Hindlimb muscle (tissue), 1 donor: ENCODE measurements at places on chromosomes 2 and 18. TPM values are rescaled to one million over a fixed set of nuclear protein-coding genes. Genes with fewer than 3 reads are reported as not detected.
A peak's percentile ranks its signal among the peaks of the same experiment; 100 is the strongest.

- no peak for DNase-seq
Measured at GRCh38 chr2:5940596-5941535, 248.7 kb downstream of the SOX11 start.

DTNA gene
- polyA plus RNA-seq: 94.7 TPM

DNA sequence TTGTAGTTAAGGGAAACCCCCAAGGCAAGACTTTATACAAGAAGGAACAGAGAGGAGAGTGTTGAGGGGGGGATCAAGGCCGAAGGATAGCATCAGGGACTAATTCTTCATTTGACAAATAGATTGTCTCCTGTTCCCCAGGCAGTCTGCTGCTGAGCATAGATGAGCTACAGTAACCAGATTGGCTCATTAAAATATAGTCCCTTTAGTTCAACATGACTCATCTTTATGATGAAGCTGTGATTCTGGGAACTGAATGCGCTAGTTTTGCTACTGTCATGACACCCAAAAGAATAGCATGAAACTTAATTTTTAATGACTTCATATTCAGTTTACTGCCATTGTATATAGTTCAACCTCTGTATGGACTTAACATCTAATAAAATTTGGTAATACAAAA, 35.5 kb downstream of the TMEFF2 start:
- no peak for DNase-seq

CCL20 gene
- polyA plus RNA-seq: 0.41 TPM

DNA sequence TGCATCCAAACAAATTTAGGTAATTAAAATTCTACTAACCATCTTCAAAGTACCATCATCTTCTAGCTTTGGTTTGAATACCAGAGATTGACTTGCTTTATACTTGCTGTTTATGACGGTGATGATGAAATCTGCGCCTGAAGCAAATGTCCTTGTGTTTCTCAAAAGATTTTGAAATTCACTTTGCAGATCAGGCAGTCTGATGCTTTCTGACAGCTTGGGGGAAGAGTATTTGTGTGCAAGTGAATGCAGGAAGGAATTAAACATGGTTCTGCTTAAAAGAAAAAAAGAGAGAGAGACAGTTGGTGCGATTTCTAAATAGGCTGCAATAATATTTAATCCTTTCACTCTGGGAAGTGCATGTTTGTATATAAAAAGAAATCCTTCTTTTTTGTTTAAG, 29.6 kb downstream of the CSRNP3 start:
- no peak for DNase-seq

GRCh38 chr2:28296243-28296642, 96.4 kb upstream of the FOSL2 start:
- no peak for DNase-seq

GRCh38 chr2:66495788-66496640, 61.1 kb downstream of the MEIS1 start:
- DNase-seq: no peak

- DNase-seq: no peak
Measured at GRCh38 chr2:11798701-11799435, 52.4 kb downstream of the LPIN1 start.

SIX3 gene
- polyA plus RNA-seq: not detected

DNA sequence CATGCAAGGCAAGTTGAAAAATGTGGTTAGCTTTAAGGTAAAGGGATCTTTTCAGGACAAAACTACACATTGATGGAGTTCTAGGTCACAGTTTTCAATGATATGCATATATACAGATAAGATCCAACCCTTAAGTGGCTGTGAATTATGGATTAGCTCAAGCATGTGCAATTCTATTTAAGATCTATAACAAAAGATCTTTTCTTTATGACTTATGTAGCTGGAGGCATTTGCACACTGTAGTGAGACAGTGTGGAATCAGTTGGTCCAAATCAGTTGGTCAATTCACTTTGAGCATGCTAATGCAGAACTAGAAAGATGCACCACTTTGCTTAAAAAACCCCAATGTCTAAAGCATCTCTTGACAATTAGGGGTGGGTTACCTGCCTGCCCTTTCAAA, 417.1 kb upstream of the ZEB2 start:
- DNase-seq: no peak

DNA sequence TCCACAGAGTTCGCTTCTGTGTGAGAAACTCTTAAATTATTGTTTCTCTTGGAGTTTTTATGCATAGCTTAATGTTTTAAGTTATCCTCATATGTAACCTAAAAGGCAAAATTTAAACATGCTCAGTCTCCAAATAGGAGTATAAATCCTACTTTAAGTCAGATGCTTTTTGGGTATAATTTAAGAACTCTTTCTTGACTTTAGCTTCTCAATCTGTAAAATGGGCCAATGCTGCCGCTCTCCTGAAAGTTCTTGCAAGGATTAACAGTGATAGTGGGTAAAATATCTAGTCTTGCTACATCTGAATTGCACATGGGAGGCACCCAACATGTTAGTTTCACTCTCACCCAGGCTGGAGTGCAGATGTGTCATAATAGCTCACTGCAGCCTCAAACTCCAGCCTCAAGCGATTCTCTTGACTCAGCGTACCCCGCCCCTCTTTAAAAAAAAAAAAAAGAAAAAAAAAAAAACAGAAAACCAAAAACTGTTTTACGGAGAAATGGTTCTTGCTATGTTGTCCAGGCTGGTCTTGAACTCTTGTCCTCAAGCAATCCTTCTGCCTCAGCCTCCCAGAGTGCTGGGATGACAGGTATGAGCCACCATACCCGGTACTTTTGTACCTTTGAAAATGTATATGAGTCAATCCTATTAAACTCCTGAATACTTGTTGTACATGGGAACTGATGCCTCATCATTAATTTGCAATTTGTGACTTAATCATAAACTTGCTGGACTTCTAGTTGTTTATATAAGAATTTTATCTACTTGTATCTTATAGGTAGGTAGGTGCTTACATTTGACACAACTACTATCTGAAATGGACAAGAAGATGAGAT, 1.8 kb downstream of the FBXO48 start:
- DNase-seq: no peak

PLGLB1 gene
- 3.5 TPM for polyA plus RNA-seq

GAREM1 gene
- polyA plus RNA-seq: 8.1 TPM

PAPOLG gene
- polyA plus RNA-seq: 13.1 TPM

DARS1 gene
- 92.6 TPM for polyA plus RNA-seq

DNA sequence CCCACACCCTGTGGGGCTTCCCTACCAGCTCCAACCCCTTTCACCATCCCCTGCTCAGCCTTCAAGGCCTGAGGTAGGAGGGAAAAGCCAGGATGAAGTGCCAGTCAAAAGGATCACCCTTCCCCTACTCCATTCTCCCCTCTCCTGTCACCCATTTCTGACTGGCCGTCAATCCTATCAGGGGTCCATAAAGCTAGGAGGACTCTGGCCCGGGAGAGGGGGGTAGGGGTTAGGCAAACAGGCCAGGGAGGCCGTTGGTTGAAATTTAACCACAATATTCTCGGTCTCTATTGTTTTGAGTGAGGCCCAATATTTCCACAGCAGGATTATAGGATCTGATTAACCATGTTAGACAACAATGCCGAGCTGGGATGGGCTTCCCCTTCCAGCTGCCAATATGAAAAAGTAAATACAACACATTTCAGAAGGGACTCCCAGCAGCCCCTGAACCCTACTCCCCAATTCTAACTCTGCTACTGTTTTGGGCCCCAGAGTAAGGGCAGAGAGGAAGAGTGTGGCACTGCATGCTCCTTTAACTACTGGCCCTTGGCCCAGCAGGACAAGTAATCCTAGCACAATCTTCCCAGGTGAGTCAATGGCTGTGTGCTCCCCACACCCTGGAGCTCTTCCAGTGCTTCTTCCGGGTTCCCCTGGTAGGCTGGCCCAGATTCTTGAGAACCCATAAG, 10.6 kb upstream of the IHH start:
- DNase-seq: no peak

DNA sequence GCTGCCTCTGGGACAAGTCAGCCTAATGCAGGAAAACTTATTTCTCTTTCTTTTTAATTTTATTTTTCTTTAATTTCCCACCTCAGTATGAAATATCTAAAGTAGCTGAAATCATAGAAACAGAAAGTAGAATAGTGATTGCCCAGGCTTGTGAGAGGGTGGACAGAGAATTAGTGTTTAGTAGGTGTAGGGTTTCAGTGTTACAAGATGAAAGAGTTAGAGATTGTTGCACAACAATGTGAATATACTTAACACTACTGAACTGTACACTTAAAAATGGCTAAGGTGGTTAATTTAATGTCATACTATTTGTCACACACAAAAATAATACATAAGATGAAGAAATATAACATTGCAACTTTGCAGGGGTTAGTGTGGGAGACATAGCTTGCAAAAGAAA, 80.8 kb downstream of the NAT8 start:
- DNase-seq: no peak

DNA sequence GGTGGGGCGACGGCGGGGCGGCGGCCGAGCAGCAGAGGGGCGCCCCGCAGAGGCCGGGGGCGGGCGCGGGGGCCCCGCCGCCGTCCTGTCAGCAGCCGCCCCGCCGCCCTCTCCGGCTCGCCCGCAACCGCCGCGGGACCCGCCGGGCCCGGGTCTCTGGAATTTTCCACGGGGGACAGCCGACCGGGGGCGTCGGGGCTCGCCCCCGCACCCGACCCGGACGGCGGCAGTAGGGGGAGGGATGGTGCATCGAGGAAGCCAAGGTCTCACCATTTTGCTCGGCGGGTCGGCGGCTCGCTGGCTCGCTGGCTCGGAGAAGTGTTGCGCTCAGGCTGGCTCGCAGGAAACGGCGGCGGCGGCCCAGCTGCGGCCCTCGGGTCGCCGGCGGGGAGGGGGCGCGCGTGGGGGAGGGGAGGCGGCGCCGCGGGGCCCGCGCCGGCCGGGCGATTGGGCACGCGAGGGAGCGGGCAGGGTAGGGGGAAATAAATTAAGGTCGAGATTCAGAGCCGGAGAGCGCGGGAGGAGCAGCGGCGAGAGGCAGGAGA, 405 bp downstream of the PPP3R1 start:
- DNase-seq: peak; percentile 25

- DNase-seq: no peak
Measured at GRCh38 chr2:133253793-133254192, 314.5 kb downstream of the NCKAP5 start.

DNA sequence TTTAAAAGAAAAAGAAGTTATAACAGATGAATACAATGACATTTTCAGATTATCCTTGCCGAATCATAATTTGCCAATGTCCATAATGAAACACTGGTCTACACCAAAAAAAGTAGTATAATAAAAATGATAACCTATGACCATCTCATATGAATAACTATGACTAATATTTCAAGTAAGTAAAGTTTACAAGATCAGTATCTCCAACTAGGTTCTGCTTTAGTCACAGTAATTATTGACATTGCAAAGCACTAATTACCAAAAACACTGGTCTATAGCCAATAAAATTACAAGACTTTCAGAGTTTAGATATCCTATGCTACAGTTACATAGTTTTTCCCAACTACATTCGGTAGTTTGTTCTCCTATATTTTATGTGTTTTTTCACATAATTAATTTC, 136.7 kb downstream of the MEMO1 start:
- DNase-seq: no peak

DNA sequence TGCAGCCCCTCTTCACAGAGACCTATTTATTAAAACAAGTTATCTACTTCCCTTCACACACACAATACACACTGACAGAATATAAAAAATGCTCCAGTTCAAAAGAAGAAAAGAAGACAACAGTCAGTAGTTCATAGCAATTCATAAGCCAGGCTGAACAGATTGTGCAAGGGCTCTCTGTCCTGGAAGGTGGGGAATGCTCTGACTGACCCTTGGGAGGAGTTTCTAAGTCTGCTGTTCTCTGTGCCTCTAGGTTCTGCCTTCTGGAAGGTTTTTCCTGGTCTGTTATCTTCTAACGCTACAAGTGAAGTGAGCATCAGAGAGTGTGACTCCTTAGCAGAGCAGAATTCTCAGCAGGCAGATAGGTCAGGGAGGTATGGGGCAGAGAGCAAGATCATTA, 35.7 kb downstream of the SP3 start:
- DNase-seq: no peak

WDR54 gene
- polyA plus RNA-seq: 9.9 TPM

GRCh38 chr2:219461047-219461514, 26.4 kb downstream of the SPEG start:
- DNase-seq: no peak

DNA sequence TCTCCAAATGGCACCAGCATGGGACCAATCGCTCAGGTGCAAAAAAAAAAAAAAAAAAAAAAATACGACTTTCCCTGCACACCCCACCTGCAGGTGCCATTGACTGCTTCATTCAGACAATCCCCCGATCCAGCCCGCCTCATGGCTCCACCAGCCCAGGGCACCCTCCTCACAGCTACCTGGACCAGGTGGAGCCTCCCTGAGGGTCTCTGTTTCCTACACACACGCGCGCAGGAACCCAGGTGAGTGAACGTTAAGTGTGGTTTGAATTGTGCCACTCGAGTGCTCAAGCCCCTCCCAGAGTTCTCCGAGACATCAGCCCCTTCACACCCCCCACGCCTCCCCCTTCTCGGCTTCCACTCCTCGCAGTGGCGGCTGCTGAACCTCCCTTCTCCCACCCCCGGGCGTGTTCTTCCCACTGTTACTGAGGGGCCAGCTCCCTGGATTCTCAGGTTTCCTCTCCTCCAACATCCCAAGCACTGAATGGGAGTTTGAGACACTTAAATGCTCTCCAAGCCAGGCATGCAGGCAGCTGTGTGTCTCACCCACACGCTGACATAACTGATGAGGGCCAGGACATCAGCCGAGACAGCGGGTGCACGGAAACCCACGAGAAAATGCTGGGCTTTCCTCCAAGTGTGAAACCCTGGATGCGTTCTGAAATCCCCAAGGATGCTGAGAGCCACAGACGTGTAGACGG, 88.8 kb upstream of the SNTG2 start:
- DNase-seq: no peak

DLX1 gene
- polyA plus RNA-seq: not detected

- no peak for DNase-seq
Measured at GRCh38 chr2:190701586-190701985, 52.7 kb downstream of the NAB1 start.

- no peak for DNase-seq
Measured at GRCh38 chr2:208488686-208489564, 82.3 kb downstream of the PTH2R start.

DNA sequence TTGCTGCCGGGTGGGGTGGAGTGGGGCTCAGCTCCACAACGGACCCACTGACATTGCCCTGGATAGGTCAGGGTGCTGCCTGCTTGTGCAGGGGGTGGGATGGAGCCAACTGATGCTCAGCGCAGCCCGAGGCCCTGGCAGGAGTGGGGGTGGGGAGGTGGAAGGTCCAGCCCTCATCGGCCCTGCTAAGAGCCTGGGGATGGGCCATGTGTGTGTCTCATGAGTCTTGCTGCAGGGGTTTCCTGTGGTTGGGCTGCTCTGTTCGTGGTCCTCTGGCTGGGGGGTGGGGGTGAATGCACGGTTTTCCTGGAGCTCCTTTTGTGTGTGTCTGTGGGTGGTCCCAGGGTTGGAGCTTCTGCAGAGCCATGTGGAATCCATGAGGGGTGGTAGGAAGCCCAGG, 39.4 kb upstream of the GALR1 start:
- DNase-seq: no peak

DNAH7 gene
- polyA plus RNA-seq: 0.28 TPM

SAG gene
- 0.22 TPM for polyA plus RNA-seq

ABHD1 gene
- polyA plus RNA-seq: 0.18 TPM

- no peak for DNase-seq
Measured at GRCh38 chr2:239600650-239601049, 199.8 kb upstream of the HDAC4 start.

LHCGR gene
- polyA plus RNA-seq: 0.25 TPM

- no peak for DNase-seq
Measured at GRCh38 chr2:172091000-172091641, 5.8 kb downstream of the DLX1 start.

CCDC148 gene
- polyA plus RNA-seq: 0.26 TPM

ALPI gene
- not detected for polyA plus RNA-seq

CFC1 gene
- polyA plus RNA-seq: not detected

GRCh38 chr18:46068763-46069162, 3.3 kb downstream of the PSTPIP2 start:
- no peak for DNase-seq
